ENCODE measurements at places on chromosomes 2 and 18. TPM values are rescaled to one million over a fixed set of nuclear protein-coding genes. Genes with fewer than 3 reads are reported as not detected.

DNA sequence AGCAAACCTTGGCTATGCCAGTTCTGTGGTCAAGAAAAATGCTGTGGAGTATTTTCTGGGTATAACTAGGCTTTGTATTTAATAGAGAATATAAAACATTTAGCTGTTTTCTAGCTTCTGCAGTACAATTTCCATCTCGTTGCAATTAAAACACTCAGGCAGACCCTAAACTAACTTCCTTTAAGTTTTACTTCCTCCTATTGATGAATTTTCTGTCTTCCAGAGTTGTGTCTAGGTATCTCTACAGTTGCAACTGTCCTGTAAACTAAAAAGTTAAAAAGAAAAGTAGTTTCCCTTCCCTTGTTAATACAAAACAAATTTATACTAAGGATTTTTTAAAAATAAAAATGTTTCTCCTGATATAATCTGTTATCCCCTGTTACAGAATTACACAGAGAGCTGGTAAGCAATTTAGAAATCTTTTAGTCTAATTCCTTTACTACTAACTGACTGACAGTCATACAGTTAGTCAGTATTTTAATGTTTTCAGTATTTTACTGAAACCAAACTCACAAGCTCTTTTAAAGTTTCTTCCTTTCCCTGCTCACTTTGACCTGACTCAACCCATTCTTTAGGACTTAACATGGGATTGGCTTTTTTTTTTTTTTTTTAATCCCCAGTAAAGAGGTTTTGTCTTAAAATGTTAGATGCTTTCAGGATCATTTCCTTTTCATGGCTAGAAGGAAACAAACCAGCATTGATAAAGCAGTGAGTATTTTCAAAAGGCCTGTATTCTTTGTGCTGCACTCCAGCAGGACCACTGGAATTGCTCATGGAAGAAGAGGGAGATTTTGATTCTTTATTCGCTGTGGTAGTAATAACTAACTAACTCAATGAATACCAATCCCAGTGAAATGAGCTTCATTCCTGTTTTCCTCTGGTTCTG, 22.9 kb downstream of the ITGAV start:
- H3K27me3 ChIP-seq: no peaks in the 10 kb centered on the region
- H3K4me3 ChIP-seq: no peak overlapping the region
- DNase-seq: no peak
- H3K27ac ChIP-seq: no peak overlapping the region

DNA sequence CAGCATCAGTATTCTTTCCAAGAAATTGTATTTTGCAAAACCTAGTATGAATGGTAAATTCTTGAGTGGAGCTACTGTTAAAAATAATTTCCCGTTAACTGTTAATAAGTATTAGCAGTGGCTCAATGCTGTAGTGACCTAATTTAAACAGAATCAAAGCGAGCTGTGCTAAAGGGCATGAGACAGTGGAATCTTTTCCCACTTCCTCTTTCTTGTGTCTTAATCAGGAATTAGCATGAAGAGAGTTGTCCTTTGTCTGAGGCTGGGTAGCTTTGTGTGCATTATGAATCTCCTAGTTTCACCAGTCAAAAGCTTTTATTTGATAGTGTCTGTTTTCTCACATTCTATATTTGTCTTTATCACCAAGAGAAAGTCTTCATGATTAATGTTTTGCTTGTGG, 298.8 kb upstream of the GCFC2 start:
- no peaks in the 10 kb centered on the region for H3K36me3 ChIP-seq
- no peak for DNase-seq
- no peaks in the 10 kb centered on the region for H3K4me1 ChIP-seq
- no peak overlapping the region for H3K4me3 ChIP-seq

GRCh38 chr2:202782940-202783558, 88.5 kb downstream of the ICA1L start:
- no peak overlapping the region for H3K27ac ChIP-seq
- DNase-seq: no peak
- peaks cover 8% of the 10 kb centered on the region for H3K36me3 ChIP-seq
- H3K27me3 ChIP-seq: no peaks in the 10 kb centered on the region
- H3K4me3 ChIP-seq: no peak overlapping the region

DNA sequence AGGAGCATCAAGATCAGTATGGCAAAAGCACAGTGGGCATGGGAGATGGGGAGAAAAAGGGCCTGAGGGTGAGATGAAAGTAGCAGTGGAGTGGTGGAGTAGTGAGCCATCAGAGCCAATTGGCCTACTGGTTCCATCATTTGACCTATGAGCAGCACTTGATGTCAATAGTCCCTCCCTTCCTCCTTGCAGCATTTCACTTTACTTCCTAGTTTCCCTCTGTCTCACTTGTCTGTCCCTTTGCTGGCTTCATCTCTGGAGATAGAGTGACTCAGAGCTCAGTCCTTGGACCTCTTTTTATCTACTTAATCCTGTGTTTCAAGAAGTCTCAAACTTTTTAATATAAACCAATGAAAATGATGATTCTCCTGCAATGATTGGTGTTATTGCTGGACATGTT, 32.1 kb downstream of the FBXO48 start:
- H3K27me3 ChIP-seq: no peaks in the 10 kb centered on the region
- H3K27ac ChIP-seq: no peak overlapping the region
- no peak overlapping the region for H3K4me3 ChIP-seq

Gene NDUFB3
- 26.2 TPM for total RNA-seq

Gene PLEK
- total RNA-seq: 10.1 TPM

Gene GDF7
- 0.17 TPM for total RNA-seq
